Activated T-cell treated with anti-CD3 and anti-CD28 coated beads for 48 hours (primary cell): ENCODE measurements at places on chromosomes 1 and 21.

DNA sequence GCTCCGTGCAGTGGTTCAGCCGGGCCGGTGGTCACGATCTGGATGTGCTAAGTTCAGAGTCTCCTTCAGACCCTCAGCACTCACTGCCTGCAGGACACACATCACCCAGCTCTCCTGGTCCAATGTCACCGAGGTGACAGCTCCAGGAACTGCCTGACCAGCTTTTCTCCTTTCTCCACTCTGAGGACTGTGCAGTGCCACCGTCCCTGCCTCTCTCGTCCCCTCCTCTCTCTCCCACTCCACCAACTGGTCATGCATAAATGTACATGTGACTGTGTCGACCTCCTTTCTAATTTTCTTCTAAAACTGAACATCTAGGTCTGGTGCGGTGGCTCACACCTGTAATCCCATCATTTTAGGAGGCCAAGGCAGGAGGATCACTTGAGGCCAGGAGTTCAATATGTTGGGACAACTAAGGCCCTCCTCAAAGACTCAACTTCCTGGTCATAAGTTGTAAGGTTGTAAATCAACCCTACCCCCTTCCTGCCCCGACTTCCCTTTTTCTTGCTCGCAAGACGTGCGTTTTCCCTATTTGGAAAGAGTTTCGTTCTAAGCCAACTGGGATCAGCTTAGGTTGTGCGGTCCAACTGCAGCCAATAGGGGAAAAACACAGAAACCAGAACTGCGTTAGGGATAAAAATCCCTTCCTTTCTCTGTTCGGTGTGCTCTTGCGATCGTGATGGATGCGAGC, 53.1 kb downstream of the MEGF6 start:
- no peak for DNase-seq

GRCh38 chr1:84297546-84298244, 3.8 kb upstream of the SAMD13 start:
- DNase-seq = no peak

- DNase-seq = no peak
These were observed 66.2 kb downstream of the DTL start for GRCh38 chr1:212101735-212102134.

DNA sequence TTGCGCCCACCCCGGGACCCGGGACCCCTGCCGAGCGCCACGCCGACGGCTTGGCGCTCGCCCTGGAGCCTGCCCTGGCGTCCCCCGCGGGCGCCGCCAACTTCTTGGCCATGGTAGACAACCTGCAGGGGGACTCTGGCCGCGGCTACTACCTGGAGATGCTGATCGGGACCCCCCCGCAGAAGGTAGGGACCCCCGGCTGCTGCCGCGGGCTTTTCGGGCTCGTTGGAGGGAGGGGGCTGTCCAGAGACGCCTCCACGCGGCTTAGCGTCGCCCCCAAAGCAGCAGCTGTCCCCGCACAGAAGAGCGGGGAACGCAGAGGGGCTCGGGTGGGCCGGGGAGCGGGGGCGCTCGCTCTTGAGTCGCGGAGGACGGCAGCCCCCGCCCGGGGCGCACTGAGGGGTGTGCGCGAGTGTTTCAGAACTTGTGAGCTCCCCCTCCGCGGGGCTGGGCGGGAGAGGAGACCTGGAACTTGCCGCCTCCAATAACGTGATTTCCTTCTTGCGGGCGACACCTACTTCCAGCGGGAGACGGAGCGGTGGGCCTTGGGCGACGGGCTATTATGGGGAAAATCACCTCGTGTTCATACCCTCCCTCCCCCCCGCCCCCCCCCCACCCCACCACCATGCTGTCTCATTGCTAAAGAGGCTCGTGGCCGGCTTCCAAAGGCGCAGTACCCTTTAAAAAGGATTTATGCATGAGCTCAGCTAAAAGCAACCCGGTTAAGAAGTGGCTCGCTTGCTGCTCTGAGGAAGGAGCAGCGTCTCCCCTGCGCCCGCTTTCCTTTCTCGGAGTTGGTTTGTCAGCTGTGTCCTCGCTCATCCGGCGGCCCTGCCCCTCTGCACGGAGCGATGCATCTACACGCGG, 664 bp downstream of the BACE2 start:
- no peak for DNase-seq

DNA sequence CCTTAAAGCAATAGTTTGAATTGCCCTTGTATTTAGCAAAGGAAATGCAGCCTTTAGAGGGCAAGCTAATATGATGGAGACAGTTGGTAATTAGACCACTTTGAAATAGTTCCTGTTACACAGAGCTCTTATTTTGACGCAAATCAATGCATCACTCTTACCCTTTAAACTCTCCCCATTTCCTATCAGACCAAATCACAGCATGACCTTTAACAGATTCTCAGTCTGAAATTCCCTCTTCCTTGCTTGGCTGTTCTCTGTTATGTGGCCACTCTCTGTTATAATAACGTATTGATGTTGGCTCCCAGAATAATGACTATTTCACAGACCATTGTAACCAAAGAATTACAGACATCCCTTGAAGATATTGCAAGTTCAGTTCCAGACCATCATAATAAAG, 66.9 kb upstream of the NGF start:
- no peak for DNase-seq

DNA sequence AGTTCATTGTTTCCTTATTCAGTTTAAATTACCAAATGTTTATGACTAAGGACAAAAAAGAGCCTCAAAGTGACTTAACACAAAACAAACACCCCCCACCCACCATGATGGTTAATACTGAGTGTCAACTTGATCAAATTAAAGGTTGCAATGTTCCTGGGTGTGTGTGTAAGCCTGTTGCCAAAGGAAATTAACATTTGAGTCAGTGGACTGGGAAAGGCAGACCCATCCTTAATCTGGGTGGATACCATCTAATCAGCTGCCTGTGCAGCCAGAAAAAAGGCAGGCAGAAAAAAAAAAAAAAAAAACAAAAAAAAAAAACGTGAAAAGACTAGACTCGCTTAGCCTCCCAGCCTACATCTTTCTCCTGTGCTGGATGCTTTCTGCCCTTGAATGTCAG, 543.4 kb downstream of the NEGR1 start:
- no peak for DNase-seq

GRCh38 chr1:40769815-40770214, 13.8 kb upstream of the KCNQ4 start:
- no peak for DNase-seq

DNA sequence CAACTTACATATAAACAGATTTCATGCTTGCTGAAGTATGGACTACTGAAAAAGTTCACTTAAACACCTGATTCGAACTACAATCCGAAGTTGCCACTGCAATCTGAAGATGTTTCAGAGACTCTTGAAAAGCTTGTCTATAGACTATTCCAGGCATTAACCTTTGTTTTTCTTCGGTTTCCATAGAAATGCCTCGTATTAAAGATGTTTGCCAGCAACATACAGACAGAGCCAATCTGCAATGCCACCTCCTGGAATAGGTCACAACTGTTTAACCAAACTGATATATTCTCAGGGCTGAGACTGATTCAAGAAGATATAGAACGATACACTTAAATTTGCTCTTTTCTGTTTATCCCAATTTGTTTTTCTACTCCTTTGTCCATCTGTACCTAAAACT, 28.9 kb upstream of the DMRTB1 start:
- DNase-seq = no peak

- no peak for DNase-seq
These were observed 80.2 kb downstream of the MAST2 start for GRCh38 chr1:45883658-45884057.

DNA sequence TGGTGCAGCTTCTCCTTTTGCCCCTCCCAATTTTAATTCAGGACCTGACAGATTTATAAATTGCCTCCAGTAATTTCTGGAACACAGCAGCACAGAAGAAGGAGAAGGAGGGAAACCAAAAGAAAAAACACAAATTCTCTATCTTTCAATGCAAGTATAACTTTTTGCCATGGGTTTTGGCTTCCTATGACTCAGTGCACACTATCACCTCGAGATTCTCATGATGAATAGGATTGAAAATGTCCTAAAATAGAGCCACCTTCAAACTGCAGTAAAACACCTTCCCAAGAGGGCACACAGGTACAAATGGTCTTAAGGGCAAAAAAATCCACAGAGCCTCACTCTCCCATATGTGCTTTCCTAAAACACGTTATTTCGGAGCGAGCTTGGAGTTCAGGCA, 113.6 kb downstream of the HLCS start:
- no peak for DNase-seq

DNA sequence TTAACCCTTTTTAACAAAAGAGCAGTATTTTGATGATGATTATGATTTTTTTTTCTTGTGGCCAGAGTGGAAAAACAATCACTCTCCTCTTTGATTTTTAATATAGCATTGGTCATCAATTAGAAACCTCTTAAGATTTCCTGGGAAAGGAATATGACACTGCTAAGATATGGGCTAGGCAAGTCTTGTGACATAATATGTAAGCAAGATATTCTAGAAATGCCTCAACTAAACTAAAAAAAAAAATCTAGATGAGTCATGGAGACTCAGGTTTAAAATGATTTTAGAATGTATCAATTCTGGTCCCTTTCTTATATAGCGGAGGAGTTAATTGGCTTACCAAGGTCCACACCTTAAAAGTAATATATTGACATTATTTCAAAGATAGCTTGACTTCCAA, 60.3 kb upstream of the JUN start:
- no peak for DNase-seq

DNA sequence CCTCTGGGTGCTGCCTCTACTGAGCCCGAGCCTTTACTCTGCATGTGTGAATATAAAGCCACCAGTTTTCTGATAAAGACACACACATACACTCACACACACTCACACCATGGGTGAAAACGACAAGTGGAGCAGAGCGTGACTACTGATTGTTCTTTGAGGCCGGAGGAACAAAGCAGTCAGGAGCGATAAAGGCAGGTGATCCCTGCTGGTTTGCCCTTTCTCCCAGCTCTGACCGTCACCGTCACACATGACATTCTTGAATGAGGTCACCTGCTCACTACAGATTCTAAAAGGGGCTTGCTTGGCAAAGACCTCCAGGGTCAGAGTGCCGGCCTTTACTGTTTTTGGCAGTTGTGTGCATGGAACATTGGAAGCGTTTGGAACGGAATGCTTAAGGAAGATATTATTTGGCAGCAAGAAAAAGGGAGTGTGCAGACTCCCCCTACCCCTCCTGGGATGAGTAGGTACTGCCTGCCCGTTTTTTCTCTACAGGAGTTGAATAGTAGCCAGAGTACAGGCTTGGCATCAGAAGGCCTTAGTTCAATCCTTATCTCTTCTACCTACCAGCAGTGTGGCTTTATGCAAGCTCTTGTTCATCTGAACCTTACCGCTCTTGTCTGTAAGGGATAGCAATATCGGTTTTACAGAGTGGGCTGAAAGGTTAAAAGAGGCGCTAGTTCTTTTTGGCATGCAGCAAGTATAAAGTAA, 79.7 kb downstream of the PBX1 start:
- no peak for DNase-seq

- DNase-seq = no peak
These were observed 21.1 kb downstream of the ERRFI1 start for GRCh38 chr1:8004803-8005573.

GRCh38 chr1:230003409-230003808, 63.6 kb upstream of the GALNT2 start:
- no peak for DNase-seq

- DNase-seq = no peak
These were observed 155.5 kb downstream of the FASLG start for GRCh38 chr1:172814428-172814827.

DNA sequence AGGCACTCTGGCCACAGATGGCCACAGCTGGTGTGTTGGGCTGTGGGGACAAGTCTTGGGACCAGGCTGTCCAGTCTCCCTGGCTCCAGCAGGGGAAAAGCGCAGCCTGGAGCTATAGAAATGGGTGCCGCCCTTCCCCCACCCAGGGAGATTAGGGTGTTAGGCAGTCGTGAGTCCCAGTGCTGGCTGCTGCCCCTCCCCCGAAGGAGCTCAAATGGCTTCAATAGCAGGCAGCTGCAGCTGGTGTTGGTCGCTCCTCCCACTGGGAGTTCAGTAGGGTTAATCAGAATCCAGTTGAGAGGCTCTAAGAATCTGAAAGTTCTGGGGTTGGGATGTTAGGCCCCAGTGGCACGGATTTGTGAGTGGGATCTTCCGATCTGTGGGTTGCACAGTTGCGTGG, 595.6 kb upstream of the PKN2 start:
- no peak for DNase-seq

- DNase-seq = no peak
These were observed 526.0 kb upstream of the ADGRL4 start for GRCh38 chr1:79532555-79532954.

DNA sequence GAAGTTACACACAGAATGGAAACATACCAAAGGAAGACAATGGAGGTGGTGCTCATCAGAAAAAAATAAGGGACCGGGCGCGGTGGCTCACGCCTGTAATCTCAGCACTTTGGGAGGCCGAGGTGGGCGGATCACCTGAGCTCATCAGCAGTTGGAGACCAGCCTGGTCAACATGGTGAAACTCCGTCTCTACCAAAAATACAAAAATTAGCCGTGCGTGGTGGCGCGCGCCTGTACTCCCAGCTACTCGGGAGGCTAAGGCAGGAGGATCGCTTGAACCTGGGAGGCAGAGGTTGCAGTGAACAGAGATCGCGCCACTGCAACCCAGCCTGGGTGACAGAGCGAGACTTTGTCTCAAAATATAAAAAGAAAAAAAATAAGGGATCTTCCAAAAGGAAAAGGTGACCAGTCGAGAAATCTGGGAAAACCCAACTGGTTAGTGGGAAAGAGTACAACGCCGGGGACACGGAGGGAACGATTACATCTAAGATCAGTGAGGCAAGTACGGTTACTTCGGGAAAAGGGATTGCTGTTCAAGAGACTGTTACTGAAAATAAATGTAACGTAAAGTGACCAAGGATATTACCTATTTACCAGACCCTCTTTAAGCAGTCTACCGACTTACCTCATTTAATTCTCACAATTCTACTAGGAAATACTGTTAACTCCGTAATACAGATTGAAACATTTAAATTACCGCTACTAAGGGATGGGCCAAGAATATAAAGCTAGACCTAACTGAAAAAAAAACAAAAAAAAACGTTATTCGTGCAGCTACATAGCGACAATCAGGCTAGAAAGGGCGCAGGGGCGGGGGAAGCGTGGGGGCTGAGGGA, 822 bp downstream of the CCT3 start:
- no peak for DNase-seq

DNA sequence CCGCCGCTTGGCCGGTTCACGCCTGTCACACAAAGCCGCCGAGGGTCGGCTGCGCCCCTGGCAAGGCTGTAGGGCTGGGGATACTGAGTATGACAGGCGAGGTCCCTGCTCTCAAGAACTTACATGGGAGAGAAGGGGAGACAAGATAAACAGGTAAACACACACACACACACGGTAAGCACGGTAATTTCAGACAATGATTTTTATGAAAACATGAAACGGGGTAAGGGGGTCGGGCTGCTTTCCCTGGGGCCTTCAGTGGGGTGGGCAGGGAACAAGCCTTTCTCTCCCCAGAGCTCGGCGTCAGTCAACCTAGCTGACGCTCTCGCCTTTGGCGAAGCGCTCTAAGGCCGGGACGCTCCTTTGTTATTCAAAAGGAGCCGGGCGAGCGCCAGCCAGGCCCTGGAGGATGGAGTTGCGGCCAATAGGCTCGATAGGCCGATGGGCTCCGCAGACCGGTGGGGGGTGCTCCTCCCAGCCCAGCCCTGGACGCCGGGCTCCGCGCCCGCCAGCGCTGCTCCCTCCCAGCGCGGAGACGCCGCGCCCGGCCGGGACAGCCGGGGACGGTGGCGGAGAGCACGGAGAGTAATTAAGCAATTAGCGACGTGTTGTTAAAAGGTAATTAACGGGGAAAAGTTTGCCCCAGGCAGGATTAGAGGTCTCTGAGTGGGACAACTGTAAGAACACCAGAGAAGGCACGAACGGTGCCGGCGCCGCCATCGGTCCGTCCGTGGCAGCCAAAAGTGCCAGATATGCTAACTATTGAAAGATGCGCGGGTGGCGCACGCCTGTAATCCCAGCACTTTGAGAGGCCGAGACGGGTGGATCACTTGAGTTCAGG, 950 bp upstream of the INKA2 start:
- DNase-seq = no peak

GRCh38 chr1:52662645-52663313, 29.8 kb downstream of the SHISAL2A start:
- DNase-seq = no peak
